Naive thymus-derived CD8-positive, alpha-beta T cell (primary cell): ENCODE measurements at places on chromosomes 2 and 18.
A peak's percentile ranks its signal among the peaks of the same experiment; 100 is the strongest.

- DNase-seq, result no peak
Observed at GRCh38 chr2:135909976-135910375, 33.7 kb upstream of the MCM6 start.

GRCh38 chr2:62654423-62654791 is 51.1 kb upstream of the EHBP1 start:
- DNase-seq, result no peak

GRCh38 chr2:226215902-226216503 is 583.6 kb downstream of the IRS1 start:
- DNase-seq, result peak; percentile 25

DNA sequence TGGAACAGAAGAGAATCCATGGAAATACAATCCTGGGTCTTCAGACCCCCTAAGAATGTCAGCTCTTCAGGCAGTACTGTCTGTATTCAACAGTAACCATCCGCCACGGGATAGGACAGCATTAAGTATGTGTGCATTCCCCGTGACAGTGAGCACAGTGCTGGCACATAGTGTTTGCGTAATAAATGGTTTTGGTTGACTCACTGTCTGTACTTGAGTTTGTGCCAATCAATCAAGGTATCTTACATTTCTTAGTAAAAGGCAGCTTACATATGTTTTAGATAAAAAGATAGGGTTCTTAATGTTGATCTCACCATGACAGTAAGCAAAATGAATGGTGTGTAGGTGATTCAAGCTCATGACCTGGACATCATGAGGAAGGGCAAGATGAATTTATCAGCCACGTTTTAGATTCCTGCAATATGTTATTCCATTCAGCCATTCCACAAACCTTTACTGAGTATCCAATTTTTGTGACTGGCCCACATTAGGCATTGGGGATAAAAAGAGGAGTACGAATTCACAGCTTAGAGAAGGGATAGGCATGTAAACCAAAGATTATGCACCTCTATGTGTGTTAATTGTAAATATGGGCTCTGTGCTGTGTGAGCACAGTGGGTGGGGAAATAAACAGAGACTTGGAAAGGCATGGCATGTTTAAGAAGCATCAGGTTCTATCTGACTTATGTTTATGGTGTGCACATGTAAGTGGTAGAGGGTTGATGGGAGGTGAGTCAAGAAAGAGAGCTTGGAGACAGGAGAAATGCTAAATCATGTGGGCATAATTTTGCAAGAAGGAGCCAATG is 258.8 kb downstream of the SLC8A1 start:
- DNase-seq, result no peak

DNA sequence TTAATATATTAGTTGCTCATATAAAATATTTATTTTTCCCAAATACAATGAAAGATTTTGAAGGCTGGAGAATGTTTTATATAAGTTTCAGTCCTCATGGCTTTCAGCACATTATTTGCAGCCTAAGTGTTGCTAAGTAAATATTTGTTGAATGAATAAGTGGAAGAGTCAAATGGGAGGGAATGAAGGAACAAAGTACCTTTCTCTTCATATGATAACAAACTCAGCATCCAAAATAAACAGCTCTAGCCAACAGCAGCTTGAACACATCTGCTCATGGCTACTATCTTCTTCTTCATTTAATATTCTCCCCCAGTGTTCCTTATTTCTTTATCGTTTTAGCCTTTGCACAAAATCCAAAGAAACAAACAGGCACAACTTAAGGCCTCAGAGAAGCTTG is 385.2 kb upstream of the PIK3C3 start:
- no peak for DNase-seq

DNA sequence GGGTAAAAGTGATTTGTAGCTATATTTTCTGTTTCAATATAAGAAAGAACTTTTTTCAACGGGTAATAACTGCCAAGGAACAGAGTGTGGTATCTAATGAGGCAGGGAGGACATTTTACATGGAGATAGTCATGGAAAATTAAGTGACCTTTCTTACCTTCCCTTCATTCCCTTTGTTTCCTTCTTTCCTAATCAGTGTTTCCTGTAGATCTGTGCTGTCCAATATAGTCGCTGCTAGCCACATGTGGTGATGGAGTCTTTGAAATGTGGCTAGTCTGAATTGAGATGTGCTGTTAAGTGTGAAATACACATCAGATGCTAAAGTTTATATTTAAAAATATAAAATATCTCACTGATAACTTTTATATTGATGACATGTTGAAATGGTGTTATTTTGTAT is 81.8 kb downstream of the BABAM2 start:
- DNase-seq, result no peak

DNA sequence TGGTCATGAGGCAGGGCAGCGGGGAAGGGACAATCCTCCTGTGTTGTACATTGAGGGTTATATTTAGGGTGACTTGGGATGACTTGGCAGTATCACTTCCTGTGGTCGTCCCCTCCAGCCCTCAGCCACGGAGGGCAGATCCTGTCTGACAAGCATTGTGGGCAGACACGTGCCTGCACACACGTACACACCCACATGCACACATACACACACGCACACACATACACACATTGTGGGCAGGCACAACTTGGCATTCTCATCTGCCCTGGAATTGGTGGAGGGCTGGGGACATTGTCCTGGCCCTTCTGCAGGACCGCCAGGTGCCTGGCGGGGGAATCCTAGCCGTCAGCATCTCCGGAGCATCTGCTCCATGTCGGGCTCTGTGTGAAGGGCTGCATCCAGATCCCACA is 47.6 kb downstream of the ODC1 start:
- no peak for DNase-seq

GRCh38 chr2:183123959-183124221 is 353 bp upstream of the NUP35 start:
- no peak for DNase-seq

GRCh38 chr2:208033701-208034502 is 8.6 kb upstream of the PLEKHM3 start:
- peak; percentile 17 for DNase-seq

DNA sequence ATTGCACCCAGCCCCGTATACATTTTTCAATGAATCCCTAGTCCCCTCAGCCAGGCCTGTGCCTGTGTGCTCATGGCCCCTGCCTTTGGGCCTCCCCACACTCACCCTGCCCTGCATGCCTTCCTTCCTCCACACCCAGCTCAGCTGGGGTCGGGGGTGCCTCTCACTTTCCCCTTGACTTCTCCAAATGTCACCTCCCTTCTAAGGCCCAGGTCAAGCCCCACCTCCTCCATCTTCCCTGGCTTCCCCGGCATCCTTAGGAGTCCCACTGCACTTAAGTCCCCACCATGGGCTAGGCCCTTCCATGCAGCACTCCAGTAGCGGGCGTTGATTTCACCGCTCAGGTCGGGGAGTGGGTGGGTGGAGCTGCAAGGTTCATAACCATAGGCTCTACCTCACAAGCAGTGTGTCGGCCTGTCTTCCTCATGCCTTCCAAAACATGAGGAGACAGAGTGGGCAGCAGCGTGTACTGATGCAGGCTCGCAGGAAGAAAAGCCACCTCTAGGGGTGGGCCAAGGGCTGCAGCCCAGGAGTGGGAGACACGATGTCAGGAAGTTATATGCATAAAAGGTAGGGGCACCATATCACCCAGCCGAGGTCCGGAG is 47.7 kb downstream of the DNMT3A start:
- no peak for DNase-seq

GRCh38 chr2:128489526-128490273 is 171.0 kb upstream of the HS6ST1 start:
- DNase-seq, result no peak

DNA sequence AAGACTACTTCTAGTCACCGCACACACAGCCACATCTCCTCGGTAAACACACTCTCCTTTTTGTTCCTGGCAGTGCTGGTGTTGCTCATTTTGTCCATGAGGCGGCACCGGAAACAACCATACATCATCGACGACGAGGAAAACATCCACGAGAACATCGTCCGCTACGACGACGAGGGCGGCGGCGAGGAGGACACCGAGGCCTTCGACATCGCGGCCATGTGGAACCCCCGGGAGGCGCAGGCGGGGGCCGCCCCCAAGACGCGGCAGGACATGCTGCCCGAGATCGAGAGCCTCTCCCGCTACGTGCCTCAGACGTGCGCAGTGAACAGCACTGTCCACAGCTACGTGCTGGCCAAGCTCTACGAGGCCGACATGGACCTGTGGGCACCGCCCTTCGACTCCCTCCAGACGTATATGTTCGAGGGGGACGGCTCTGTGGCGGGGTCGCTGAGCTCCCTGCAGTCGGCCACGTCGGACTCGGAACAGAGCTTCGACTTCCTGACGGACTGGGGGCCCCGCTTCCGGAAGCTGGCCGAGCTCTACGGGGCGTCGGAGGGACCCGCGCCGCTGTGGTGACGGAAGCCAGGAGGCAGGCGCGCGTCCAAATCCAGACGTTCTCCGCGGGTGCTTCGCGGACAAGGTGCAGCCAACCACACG is 221.0 kb downstream of the CDH20 start:
- DNase-seq, result no peak

DNA sequence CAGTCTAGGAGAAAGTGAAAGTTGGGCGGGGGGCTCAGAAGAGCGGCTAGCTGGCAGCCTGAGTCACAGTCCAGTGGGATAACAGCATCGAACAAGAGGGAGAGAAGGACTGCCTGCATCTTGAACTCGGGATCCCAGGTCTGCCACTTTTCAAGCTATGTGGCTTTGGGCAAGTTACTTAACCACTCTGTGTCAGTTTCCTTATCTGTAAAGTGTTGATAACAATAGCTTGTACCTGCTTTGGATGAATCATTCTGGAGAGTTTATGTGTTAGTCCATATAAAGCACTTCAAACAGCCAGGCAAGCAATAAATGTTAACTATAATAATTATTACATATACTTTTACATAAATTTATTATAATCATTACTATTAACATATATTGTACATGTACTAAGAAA is 4.6 kb downstream of the DYSF start:
- no peak for DNase-seq

GRCh38 chr2:74009577-74009976 is 24.9 kb downstream of the TET3 start:
- DNase-seq, result no peak

GRCh38 chr2:88896971-88897370 is 205.5 kb downstream of the RPIA start:
- DNase-seq, result no peak

GRCh38 chr2:25078170-25079049 is 36.5 kb downstream of the EFR3B start:
- DNase-seq, result no peak

DNA sequence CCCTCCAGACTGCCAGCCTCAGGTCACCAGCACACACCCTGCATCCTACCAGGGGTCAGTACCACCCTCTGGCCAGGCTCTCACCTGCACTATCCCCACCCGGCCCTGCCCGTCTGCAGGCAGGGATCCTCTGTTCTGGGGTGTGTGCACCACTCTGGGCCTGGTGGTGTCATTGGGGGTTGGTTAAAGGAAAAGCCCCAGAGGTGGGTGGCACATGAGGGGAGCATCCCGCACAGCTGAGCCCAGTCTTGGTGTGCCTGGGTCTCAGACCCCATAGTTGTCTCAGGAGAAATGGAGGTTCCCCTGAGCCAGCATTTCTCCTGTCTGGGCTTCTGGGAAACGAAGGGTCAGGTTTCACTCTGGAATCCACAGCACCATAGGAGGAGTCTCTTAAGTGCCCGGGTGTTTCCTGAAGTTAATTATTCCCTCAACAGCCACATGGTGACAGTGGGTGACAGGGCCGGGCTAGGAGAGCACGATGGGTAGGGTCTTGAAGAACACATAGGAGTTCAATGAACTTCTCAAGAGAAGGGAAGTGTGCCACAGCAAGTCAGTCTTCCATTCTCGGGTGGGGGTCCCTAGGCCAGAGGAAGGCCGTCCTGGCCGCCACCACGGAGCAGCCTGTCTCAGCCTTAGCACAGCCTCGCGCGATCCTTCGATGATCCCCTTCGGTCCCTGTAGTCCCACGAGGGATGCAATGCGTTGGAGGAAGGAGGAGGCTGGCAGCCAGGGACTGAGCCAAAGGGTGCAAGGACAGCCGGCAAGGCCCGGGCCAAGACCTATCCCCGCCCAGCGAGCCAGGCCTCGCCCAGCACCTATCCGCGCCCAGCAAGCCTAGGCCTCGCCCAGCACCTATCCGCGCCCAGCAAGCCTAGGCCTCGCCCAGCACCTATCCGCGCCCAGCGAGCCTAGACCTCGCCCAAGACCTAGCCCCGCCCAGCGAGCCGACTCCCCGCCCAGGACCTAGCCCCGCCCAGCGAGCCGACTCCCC is 1.1 kb upstream of the FARP2 start:
- peak; percentile 65 for DNase-seq

DNA sequence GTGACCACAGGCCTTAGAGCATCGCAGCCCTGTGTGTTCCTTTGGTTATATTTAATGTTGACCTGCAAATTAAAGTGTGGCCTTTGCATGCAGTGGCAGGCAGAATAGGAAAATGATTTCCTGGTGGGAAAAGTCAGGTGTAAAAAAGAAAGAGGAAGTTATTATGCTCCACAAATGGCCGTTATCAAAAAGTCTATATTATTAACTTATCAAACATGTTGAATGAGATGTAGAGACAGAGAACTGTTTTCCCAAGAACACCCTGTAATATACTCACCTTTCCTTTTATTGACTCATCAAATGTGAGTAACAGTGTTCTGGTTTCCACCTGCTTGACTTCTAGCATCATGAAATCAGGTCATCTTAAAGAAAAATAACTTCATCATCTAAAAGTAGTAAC is 35.3 kb downstream of the MEIS1 start:
- DNase-seq, result no peak

DNA sequence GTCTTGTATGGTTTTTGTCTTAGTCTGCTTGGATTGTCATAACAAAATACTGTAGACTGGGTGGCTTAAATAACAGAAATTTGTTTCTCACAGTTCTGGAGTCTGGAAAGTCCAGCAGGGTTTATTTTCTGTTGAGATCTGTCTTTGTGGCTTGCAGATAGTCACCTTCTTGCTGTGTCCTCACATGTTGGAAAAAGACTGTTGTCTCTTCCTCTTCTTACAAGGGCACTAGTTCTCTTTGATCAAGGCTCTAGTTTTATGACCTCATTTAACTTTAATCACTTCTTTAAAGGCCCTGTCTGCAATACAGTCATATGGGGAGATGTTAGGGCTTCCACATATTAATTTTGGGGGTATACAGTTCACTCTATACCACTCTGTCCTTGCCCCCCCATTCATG is 56.5 kb downstream of the NBEAL1 start:
- DNase-seq, result no peak

DNA sequence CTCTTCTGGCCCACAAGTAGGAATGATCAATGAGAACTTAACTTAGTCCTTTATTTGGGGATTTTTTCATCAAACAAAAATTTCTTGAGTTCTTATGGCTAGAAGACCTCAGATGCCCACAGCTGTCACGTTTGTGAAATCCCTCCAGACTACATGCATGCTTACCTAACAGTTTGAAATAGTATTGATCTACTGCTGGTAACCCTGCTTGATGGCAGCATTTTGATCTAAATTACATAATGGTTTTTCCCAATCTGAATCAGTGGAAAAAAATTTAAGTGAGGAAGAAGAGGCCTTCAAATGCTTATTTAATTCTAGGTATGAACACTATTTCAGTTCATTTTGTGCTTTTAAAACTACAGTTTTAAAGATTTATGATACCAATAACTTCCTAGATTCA is 13.9 kb downstream of the ERMN start:
- DNase-seq, result no peak

DNA sequence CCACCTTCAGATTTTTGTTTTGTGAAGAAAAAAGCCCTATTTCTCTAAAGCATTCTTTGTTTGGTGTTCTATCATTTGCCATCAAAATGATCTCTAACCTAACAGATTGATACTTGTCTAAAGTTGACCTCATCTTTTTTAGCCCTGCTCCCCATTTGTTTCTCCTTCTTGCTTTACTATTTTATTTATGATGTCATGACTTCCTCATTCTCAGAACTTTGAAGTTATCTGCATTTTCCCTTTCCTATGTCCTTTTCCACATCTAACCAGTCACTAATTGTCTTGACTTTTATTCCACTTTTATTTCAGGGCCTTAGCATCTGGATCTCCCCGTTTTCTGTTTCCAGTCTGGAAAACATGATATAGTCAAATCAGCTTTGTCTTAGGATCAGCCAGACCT is 8.3 kb downstream of the RAPGEF4 start:
- DNase-seq, result no peak
